HAP-1 (cell line): ENCODE measurements at places on chromosomes 2 and 18.

- DNase-seq, result no peak
Measured at GRCh38 chr2:174059884-174060244, 94.7 kb upstream of the SP3 start.

DNA sequence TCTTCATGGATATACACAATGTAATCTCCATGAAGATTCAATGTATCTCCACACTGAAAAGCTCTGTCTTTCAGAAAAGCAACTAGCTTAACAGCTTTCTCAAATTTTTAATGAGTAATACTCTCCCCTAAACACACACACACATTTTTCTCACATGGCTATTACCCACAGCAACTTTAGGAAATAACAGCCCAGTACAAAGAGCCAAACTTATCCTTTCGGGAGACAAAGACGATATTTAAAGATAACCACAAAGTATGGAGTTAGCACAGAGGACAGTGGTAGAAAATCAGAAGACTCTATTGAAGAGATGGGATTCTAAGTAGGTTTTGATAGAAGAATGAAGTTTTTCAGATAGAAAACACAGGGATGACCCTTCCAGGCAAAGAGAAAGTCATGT lies 394.9 kb upstream of the TRIB2 start:
- DNase-seq, result no peak

- no peak for DNase-seq
Measured at GRCh38 chr2:110865188-110865587, 132.8 kb downstream of the ACOXL start.

DNA sequence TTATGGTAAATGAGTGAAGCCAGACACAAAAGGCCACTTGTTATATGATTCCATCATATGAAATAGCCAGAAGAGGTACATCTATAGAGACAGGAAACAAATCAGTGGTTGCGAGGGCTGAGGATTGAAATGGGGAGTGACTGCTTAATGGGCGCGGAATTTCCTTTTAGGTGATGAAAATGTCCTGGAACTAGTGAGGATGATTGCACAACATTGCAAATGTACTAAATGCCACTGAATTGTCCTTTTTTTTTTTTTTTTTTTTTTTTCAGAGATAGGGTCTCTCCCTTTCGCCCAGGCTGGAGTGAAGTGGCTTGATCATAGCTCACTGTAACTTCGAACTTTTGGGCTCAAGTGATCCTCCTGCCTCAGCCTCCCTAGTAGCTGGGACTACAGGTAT lies 15.3 kb upstream of the GAREM2 start:
- no peak for DNase-seq

- DNase-seq, result no peak
Measured at GRCh38 chr2:29014331-29014730, 33.2 kb downstream of the TOGARAM2 start.

DNA sequence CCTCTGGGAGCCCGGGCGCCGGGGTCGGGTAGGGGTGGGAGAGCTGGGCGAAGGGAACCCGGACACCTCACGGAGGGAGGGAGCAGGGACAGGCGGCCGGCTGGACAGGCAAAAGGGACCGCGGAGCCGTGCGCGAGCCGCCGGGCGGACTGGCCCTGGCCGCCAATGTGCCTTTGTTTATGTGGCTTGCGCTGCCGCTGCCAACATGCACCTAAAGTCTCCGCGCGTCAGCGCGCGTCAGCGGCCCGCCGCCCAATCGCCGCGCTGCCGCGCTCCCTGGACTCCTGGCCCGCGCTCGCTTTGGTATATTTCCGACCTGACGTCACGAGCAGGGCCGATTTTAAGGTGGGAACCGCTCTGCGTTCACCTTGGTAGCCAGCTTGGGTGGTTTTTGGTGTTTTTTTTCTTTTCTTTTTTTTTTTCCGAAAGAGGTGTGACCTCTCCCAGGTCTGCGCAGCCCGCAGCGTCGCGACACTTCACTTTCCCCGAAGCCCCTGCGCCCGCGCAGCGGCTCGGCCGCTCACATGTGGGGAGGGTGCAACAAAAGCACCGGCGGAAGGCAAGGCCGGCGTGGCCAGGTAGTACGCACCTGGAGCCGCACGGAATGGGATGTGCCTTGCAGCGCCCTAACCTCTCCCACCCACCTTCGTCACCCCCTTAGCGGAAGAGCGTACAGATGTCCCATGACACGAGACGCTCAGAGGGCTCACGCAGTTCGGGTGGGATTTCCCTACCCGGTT lies at the start of gene NR4A2:
Gene NR4A2, minus strand, starts transcription at position 188 of the 740 bp plus-strand sequence. CDS start 2,535 bp downstream, outside the sequence.
- DNase-seq, result peak; percentile 89

DNA sequence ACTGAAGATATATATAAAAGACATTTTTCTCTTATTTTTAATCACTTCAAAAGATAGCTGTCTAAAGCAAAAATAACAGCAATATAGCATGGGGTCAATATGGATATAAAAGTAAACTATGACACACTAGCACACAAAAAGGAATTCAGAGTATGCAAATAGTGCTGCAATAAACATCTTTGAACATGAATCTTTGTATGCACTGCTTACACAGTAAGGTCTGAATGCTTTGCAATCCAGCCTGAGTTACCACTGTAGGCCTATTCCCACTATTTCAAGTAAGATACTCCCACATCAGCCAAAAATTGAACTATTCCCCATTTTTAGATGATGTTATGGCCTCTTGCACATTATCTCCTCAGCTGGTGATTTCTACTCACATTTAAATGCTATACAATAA lies 27.4 kb upstream of the ERCC3 start:
- DNase-seq, result no peak

GRCh38 chr2:1511455-1511854 lies 98.2 kb downstream of the TPO start:
- no peak for DNase-seq

DNA sequence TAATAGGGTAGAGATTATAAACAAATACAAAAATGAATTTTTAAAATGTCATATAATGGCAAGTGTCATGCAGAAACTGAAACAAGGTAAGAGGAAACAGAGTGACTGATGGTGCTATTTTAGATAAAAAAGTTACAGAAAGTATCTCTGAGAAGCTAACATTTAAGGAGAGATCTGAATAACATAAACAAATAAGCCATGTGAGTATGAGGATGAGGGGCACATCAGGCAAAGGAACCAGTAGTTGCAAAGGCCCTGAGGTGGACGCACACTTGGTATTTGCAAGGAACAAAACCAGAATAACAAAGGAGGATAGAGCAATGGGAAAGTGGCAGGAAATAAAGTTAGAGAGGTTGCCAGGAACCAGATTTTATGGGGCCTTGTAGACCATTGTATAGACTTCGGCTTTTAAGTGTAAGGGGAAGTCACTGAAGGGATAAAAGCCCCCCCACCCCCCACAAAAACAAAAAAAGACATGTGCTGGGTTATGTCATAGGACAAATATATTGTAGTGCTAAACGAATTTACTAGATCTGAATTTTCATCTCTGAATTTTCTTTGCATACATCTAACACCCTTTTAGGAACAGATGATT lies 159.2 kb downstream of the DTNB start:
- no peak for DNase-seq

DNA sequence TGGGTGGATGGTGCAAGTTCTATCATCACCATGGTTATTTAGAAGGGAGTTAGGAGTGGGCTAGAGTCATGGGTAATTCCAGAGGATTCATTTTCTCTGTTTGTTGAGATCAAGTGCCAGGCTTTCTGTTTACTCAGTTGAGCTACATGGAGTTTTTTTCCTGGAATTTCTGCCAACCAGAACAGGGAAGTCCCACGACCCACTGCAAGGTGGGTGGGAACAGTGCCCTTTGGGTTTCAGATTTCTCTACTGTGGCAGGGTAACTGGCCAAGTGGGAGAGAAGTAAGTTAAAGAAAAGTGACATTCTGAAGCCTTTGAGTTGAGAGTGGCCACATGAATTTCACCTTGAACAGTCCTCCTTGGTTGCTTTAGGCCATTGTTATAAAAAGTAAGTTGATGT lies 138.9 kb downstream of the SLC39A10 start:
- no peak for DNase-seq

- DNase-seq, result no peak
Measured at GRCh38 chr2:185793532-185794345, 55.1 kb downstream of the FSIP2 start.

DNA sequence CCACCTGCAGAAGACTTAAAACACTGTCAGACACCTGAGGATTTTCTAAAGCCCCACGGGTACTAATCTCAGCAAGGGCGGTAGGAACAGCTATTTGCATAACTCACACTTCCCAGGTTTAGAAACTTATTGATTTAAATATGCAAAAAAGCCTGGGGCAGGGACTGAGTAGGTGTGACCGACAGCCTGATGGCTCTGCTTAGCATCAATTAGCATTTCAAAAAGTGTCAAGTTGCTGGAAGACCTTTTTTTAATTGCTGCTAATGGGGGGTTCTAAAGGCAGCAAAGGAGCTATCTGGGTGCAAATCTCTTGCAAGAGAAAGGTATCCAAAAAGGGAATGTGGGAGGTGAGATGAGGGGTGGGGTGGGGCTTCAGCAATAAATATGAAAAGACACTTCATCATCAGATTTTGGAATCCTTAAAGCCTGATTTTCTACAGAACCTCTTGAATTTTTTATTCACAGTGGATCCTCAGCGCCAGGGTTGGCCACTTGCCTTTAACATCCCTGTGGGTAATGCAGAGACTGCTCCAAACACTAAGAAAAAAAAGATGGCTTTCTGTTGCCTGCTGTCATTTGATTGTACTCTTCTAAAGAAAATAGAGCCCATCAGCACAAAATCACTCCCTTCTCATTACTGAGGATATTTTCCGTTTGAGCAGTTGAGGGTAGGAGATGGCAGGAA lies 121.1 kb upstream of the RMP24 start:
- no peak for DNase-seq

GRCh38 chr18:57797209-57797651 lies 5.9 kb downstream of the ATP8B1 start:
- peak; percentile 73 for DNase-seq

DNA sequence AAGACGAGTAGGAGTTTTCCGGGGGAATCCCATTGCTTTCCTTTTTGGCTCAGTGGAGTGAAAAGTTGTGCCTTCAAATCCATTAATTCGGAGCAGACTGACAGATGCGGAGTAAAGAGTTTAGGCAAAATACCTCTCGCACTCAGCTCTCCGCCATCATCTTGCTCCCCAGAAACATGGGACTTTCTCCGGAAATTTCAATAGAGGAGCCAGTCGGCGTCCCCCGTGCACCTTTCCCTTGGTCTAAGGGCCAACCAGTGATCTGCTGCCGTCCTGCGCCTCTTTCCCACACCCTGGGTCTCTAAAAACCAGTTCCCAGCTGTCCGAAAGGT lies 318 bp downstream of the TYW5 start:
- DNase-seq, result no peak

DNA sequence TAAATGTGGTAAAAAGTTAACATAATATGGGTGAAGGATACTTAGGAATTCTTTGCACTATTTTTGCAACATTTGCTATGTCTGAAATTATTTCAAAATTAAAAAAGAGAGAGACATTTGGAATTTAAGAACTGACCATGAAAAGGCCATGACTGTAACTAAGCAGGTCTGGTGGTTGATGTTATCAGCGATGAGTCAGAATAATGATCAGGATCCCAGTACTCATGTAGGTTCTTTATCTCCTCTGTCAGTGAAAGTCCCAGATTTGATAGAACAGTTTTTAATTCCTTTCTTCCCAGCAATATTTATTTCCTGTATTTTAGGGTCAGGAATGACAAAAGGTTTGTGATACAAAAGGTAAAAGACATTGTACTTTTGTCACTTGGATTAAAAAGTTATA lies 242.4 kb upstream of the ZNF521 start:
- DNase-seq, result no peak

GRCh38 chr2:31888550-31888949 lies 122.3 kb downstream of the MEMO1 start:
- no peak for DNase-seq

GRCh38 chr2:38751596-38752410 lies 642 bp upstream of the SRSF7 start:
- peak; percentile 58 for DNase-seq

- DNase-seq, result no peak
Measured at GRCh38 chr2:240294514-240294913, 140.9 kb upstream of the GPC1 start.

GRCh38 chr2:108594982-108595464 lies 60.8 kb downstream of the LIMS1 start:
- no peak for DNase-seq

DNA sequence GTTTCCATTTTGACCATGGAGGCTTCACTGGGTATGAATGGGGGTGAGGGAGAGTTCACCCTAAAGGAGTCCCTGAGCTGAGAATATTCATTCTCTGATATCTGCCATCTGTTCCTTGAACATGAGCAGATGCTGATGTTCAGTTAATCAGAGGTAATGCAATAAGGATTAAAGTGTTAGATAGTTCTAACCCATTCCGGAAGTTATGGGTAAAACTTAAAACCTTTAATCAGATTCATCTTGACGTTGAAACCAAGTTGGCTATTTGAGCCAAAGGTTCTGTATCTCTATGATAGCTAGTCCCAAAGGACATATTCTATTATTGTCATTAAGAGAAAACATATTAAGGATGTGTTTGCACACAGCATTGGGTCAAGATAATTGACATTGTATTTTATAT lies 268.9 kb downstream of the PLCL1 start:
- DNase-seq, result no peak
